Mesenteric fat pad (tissue), 1 donor: ENCODE measurements at places on chromosomes 16 and 17.

GRCh38 chr17:73851921-73852320, 207.7 kb upstream of the SDK2 start:
- no peak for DNase-seq

DNA sequence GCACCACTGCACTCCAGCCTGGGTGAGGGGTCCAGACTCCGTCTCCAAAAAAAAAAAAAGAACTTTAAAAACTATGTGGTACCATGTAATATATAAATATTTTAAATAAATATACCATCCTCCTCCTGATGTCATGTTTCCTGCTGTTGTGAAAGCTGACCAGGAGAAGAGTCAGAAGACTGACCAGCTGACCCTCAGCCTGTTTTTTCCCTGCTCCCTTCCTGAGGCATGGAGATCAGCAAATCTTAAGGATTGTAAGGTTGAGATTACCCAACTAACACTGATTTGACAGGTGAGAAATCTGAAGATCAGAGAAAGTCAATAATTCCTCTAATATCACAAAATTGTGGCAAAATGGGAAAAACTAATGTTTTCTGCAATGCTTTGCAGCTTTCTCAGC, 18.1 kb downstream of the NCOR1 start:
- DNase-seq = no peak

DNA sequence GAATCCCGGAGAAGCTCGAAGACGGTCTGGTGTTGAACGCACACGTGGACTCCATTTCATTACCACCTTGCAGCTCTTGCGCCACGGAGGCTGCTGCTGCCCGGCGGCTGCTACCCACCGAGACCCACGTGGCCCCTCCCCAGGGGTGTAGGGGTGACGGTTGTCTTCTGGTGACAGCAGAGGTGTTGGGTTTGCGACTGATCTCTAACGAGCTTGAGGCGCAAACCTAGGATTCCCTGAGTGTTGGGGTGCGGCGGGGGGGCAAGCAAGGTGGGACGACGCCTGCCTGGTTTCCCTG, 1.7 kb upstream of the CBX4 start:
- no peak for DNase-seq

DNA sequence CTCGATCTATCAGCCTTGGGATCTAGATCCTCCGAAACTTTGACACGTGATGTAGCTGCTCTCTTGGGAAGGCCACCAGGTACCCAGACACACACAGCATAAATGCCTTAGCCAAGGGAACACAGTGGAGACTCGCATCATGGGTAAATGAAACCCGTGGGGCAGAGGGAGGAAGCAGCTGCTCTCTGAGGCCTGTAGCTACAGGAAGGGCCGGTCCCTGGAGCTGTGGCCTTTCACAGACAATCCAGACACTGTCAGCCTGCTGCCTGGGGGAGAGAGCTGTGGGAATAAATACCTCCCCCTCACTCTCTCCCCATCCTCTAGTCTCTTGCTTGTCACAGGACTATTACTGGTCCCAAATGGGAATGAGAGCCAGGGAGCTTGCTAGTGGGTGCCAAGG, 351.2 kb downstream of the UTP18 start:
- no peak for DNase-seq

DNA sequence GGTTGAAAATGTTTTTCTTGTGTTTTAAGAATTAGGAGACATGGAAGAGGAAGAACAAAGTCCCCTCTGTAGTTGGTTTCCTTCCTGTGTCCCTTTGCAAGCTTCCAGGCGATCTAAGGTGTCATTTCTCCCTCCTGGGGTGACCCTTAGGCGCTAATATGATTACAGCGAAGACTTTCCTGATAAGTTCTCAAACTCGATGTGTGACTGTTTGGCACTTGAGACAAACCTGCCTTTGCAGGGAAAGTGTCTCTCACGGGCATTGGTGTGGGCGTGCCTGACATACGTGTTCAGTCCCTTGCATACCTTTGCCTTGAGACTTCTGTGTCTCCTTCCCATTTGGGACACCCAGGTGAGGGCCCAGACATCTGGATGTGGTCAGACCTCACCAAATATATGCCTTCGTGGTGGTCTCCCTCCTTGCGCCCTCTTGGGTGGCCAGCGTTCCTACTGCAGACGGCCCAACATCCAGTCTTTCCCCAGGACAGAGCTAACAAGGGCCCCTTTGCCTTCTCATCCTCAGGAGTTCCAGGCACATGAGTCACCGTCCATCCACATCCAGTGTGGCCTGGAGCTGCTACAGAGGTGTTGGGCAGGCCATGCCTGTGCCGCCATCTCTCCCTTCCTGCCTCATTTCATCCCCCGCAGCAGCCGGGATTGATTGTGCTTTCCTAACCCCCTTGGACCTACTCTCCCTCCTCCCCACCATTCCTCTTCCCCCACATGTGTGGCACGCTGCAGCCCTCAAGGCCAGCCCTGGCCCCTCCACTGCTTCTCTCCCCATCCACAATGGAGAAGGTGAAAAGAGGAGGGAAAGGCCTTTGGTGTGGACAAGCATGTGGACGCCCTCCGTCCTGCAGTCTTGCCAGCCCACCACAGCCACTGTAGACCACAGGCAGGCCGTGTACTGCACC, 3.1 kb upstream of the JPT2 start:
- DNase-seq = no peak

DNA sequence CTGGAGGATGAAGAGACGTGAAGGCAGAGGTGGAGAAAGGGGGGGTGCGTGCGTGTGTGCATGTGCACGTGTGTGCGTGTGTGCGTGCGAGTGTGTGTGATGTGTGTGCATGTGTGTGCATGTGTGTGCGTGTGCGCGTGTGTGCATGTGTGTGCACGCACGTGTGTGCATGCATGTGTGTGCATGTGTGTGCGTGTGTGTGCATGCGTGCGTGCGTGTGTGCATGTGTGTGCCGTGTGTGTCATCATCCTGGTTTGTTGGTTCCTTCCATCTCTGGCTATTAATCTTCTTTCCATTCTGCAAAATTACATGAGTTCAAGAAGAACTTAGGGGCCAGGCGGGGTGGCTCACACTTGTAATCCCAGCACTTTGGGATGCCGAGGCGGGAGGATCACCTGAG, 17.0 kb upstream of the RPL38 start:
- DNase-seq = no peak

GRCh38 chr16:1825864-1826690, 548 bp downstream of the HAGH start:
- DNase-seq = no peak

- DNase-seq = no peak
These were observed 33.3 kb downstream of the JPH3 start for GRCh38 chr16:87635541-87636049.

DNA sequence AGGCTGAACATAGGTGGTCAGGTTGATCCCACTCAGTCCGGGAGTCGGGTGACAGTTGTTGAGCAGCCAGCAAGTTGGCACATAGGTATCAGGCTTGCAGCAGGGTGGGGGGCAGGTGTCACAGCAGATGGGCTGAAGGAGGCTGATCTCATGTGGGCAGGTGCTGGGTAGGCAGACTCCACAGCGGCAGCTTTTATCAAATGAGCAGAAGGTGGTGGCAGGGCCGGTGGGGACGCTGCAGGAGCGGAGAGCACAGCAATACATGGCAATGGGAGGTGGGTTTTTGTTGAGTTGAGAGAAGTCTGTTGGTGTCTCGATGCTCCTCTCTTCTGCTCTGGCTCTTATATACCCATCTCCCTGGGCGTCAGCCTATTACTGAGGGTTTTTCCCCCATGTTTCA, at the start of gene KRTAP3-1:
KRTAP3-1 (minus strand) TSS at position 318 of the 400 bp plus-strand sequence; CDS start at position 264, 54 bp downstream.
- DNase-seq = no peak

- DNase-seq = no peak
These were observed 54.9 kb downstream of the SREBF1 start for GRCh38 chr17:17781591-17782496.

GRCh38 chr17:17749921-17750320, 68.7 kb downstream of the RAI1 start:
- no peak for DNase-seq

DNA sequence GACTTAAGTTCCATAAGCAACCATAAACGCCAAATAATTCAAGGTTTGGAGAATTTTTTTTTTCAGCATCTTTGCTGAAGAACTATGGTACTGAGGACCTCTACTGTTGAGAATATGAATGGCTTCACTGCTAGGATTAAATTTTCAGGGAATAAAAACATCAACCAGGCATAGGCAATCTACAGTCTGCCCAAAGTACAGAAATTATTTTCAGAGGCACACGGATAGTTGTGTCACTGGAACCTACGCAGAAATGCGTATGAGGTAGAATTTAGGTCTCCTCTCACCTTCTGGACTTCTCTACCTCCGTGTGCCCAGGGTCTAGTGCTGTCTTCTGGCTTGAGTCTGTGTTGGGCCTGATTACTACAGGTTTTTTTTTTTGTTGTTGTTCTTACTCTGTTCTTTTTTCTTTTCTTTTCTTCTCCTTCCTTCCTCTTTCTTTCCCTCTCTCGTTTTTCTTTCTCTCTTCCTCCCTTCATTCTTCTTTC, 39.7 kb downstream of the NACA2 start:
- DNase-seq = no peak

GRCh38 chr17:73591296-73592078, 52.8 kb downstream of the SDK2 start:
- no peak for DNase-seq

DNA sequence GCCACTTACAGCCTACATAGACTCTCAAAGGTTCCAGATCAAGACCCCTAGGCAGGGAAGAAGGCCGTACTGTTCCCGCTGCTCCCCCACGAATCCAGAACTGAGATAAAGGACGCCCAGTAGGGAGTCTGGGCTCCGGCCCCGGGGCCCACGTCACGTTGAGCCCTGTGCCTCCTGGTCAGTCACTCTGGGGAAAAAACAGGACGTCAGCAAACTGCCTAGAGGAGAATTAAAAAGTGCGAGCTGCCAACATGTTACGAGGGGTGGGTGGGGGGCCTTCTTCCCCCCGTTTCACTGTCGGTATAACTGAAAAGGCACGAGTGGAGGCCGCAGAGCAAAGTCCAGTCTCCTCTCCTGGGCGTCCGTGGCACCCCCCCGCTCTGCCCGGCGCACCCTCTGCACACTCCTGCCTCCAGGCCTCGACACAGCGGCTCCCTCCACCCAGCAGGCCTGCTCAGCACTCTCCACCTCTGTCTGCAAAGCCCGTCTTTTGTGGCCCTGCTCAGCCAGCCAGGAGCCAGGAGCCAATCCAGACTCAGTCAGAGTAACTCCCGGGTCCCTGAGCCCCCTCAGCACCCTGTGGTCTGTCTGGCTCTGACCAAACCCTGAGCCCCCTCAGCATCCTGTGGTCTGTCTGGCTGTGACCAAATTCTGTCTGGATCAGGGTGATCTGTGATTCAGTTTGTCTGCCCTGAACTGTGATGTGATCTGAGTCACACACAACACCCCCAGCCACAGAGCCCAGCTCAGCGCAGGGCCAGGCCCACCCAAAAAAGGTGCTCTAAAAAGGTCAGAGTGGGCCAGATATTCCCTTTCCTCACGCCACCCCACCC, 6.2 kb downstream of the ITGAE start:
- no peak for DNase-seq

DNA sequence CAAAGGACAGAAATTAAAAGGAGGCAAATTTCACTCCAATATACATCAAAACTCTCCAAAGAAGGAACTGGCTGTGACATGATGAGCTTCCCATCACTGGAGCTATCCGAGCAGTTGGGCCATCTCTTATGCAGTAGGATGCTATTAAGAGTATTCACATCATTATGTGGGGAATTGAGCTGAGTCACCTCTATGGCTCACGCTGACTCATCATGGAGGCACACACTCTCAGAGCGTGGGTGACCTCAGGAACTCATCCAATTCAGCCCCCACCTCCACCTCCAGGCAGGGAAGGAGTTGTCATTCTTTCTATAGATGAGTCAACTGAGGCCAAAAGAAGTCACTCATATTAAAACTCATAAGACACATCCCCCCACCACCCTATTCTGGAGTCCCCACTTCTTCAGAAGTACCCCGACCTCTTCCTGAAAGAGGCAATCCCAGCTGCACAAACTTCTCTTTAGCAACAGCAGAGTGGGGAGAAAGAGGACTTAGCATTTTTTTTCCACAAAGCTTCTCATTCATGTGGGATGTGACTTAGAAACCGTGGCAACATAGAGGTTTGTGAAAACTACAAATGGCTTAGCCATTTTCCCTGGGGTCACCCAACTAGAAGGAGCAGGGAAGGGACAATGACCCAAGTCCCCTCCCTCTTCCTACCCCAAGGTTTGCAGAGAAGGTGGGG, 32.5 kb downstream of the ABCC12 start:
- DNase-seq = no peak

- DNase-seq = no peak
These were observed 57.3 kb downstream of the IGF2BP1 start for GRCh38 chr17:49054342-49055092.

- DNase-seq = no peak
These were observed 9.4 kb downstream of the TBX4 start for GRCh38 chr17:61461586-61461966.

DNA sequence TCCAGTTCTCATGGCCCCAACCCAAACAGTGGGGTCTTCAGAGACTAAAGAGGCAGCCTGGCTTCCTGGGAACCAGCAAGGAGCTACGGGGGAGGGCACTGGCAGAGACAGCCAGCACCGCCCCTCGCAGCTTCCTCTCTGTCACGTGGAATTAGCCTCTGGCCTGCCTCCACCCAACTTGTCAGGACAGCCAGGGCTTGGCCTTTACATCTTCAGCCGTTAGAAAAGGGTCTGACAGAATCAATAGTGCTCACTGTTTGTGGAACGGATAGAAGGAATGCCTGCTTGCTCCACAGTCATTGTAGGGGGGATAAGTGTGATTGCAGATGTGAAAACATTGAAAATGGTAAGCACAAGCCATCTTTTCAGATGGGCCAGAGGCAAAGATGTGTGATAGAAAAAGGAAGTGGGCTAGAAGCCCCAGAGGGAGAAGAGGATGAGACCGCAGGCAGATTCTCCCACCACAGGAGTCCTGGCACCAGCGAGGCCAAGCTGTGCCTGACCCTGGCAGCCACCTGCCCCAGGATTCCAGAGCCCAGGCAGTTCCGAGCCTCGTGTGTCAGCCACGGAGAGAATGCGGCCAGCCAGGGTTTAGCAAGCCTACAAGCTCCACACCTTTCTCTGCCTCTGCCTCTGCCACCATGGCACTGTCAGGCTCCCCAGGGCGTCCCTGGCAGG, 18.6 kb downstream of the GRIN2C start:
- no peak for DNase-seq

GRCh38 chr17:74228306-74228978, 15.1 kb downstream of the TTYH2 start:
- DNase-seq = no peak
